ENCODE measurements at places on chromosomes 3 and 15.

GRCh38 chr15:71532994-71533393, 277.4 kb upstream of the NR2E3 start:
- no peak for DNase-seq

- DNase-seq: no peak
Observed at GRCh38 chr3:133776794-133777438, 28.7 kb upstream of the SRPRB start.

GRCh38 chr3:72176537-72177041, 391.6 kb upstream of the PROK2 start:
- no peak for DNase-seq

GRCh38 chr3:189038773-189039745, 132.7 kb upstream of the TPRG1 start:
- DNase-seq: no peak

DNA sequence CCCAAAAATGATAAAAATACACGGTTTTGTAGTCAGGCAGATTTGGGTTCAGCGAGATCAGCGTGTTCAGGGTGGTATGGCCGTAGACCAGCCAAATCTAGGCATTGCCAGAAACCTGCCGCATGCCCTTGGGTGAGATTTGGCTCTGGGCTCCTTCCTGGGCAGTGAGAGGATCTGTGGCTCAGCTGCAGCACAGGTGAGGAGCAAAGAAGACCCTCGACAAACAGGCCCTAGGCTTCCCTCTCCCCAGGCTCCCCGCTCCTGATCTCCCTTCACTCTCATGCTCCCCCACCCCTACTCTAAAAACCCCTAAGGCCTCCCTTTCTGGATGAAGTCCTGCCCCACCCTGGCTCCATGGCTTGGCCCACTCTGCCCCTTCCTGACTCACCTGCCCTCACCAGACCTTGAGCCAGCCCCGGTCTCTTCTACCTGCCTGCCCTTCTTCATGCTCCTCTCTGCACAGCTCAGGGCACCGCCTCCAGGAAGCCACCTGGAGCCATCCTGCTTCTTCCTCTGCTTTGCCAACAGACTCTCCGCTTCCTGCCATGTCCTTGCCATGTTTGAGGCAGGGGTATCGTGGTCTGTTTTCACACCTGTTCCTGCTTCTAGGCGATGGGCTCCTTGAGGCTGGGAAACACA, 88.1 kb downstream of the CORO2B start:
- DNase-seq: no peak

DNA sequence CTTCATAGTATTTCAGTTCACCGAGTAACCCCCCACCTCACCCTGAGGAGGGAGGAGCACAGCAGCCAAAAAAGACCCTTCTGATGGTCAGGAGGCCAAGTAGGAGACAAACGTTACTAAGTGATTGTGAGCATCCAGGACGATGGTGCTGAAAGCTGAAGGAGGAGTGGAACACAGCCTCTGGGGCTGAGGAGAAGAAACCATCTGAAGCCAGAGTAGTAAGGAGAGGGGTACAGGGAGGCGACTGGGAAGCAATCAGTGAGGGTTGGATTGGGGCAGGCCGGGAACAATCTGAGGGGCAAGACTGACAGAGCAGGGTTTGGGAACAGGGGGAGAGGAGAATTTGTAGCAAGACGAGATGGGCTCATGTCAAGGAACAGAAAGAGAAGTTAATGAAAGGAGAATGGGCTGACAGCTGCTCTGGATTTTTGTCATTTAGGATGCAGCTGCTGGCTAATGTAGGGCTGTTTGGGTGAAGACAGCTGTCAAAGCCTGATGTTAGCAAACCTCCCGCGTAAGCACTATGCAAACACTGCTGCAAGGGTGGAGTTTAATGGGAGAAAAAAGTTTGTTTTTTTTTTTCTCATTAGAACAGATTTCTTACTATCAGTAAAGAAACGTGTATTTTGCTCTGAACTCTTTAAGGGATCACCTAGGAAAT, 622.2 kb downstream of the EDEM1 start:
- no peak for DNase-seq

GRCh38 chr3:65202395-65202794, 514.6 kb upstream of the ADAMTS9 start:
- DNase-seq: no peak

GRCh38 chr3:31575448-31575847, 42.7 kb downstream of the STT3B start:
- DNase-seq: no peak

DNA sequence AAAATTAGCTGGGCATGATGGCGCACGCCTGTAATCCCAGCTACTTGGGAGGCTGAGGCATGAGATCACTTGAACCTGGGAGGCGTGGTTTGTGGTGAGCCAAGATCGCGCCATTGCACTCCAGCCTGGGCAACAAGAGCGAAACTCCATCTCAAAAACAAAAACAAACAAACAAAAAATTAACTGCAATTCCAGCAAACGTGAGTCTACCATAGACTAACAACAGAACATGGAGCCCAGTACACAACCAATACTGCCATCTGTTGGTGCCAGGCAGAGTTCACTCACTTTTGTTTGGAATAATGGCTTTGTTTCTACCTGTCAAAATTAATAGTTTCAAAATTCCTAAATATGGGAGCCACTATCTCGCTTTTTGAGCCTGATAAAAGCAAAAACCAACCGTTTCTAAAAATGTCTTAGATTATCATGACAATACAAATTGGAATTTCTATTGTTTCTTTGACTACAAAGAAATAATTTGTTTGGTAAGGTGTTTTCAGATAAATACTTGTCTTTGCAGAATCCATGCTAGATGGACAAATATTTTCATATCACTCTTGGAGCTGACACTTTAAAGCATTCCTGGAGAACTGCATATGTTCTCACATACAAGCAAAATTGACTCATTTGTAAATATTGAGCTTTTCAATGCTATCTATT, 45.0 kb downstream of the GPR176 start:
- DNase-seq: peak; percentile 18

DNA sequence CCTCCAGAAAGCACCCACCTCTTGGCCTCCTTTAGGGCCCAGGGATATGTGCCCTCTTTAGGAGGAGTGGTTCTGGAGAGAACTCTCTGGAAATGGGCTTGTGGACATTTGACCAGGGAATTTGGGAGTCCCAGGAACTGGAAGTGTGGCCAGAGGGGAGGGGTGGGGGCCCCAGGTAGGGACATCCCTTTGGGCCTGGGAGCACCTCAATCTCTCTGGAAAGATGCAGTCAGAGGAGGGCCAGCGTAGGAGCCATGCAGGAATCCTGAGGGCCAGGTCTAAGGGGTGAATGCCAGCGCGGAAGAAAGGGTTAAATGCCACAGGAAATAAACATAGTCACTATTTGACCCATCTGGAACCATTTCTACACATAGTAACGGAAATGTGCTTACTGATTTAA, 50.3 kb upstream of the ITGA11 start:
- no peak for DNase-seq

DNA sequence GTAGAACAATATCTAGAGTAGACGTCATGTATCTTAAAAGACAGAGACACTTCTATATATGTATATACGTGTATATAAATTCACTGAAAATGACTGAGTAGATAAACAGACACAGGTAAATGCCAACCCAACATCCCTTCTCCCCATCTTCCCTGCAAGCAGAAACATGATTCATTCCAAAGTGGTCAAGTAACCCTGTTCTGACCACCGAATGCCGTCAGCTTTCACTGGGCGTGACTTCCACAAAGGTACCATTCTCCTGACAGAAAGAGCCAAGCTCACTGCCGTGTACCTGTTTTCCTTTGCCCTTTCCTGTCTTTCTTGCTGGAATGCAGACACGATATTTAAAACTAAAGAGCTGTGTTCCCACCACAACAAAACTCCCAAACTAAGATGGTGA, 76.7 kb downstream of the TAFA4 start:
- DNase-seq: no peak

DNA sequence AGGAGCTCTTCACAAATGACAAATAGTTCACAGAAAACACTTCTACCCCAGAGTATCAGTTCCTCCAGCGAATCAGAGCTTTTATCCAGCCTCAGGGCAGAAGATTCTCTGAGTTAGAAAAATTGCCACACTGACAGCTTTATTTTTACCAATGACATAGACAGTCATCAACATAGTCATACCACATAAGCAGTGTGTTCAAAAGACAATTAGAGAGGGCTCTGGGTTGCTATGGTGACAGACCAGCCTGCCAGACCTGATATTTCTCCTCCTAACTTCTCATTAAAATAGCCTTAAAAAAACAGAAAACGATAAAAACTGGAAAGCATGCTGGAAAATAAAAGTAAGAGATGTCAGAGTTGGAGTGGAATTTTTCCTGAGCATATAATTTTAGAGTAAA, 45.9 kb upstream of the COL6A5 start:
- DNase-seq: no peak

DNA sequence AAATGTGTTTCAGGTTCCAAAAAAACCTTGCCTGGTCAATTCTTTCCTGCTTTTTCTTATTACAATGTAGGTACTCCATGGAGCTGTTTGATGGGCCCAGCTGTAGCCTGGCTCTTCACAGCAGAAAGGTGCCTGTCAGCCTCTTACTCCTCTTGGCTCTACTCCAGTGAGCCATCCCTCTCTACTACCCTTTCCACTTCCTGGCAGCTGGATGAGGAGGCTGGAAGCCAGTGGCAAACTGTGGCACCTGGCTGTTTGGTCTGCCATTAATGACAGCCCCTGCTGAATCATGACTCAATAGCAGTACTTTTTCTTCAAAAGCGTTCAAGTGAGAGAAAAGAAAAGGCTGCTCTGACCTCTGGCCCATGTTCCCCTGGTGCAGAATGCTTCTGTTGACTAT, 618.1 kb downstream of the PYDC2 start:
- DNase-seq: no peak

DNA sequence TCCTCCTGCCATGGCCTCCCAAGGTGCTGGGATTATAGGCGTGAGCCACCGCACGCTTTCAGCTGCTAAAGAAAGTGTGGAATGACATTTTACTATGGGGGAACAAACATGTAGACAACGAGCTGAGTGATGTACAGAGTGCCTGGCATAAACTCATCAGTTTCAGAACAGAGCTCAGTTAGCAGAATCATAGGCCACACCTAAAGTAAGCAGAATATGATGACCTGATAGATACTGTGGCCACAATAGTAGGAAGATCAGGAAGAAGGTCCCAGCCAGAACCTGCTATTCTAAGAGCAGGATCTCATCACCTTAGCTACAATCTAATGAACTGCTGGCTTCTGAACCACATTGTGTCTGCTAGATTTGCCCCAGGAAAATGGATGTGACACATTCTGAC, 158.3 kb downstream of the TPRG1 start:
- no peak for DNase-seq

- no peak for DNase-seq
Observed at GRCh38 chr3:105661461-105661860, 207.4 kb downstream of the CBLB start.

- DNase-seq: no peak
Observed at GRCh38 chr15:89761009-89761831, 10.2 kb upstream of the MESP1 start.

DNA sequence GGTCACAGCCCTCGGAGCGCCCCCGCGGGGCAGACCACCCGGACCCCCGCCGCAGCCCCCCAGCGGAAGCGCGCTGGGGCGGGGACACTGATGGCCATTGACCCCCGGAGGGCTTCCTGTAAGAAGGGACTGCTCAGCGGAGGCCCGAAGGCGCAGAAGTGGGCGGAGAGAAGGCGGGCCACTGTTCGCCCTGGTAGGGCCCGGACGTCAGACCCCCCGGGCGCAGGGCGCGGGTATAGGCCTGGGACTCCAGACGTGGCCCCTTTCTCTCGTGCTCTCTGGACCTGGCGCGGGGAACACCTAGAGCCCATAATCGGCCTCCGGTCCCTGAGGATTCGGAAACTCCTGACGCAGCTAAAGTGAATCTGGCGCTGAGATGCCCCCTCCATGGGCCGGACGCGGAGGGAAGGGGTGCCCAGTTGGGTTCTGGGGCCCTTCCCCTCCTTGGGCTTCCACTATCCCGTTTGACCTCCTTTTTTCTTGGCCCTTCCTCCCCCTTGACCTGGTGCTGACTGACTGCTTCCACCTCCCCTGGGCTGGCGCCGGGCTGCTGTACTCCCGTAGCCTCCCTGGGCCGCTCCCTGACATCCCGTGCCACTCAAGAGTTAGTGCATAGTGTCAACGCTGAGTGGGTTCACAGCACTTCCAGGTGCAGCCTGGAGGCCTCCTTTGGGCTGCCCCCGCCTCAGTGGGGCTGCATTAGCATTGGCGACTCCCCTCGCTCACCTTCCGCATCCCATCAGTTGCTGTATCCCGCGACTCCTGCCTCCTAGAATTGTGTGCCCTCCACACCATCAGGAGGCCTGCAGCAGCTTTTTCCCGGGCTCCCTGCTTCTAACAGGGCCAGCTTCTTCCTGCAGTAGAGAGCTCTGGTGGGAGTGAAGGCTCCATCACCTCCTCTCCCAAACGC, 694 bp downstream of the ABTB1 start:
- DNase-seq: peak; percentile 45

- no peak for DNase-seq
Observed at GRCh38 chr3:149658744-149659497, 1.1 kb upstream of the WWTR1 start.

DNA sequence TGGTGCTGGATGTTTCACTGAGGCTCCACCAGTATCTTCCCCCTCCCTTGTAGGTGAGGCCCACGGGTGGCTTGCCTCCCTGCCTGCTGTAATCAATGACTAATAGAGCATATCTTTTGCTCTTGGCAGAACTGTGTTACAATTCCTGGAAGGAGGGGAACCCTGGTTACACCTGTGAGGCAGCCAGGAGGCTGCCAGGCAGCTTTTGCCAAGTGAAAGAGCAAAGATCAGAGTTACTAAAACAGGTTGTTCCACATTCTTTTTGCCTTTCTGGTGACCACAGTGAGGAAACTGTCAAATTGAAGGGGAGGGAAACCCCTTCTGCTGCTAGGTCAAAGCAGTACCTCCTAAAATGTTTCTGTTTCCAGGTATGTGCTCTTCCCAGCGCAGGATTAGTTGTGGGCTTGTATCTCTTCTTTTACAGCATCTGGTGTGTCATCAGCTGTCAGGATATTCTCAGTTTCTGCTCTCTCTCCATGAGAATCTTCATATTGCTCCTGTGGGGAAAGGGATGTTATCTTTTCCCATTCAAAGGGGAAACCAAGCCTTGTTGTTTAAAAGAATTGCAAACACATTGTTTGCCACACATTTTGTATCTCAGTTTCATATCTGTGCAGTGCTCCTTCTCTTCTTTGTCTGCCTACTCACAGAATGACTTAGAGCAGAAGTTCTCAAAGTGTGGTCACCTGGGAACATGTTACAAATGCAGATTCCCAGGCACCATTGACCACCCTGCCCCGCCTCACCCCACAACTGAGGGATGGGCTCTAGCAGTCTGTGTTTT, 137.4 kb upstream of the UMPS start:
- peak; percentile 5 for DNase-seq

- DNase-seq: no peak
Observed at GRCh38 chr3:191235331-191236314, 36.6 kb downstream of the OSTN start.

DNA sequence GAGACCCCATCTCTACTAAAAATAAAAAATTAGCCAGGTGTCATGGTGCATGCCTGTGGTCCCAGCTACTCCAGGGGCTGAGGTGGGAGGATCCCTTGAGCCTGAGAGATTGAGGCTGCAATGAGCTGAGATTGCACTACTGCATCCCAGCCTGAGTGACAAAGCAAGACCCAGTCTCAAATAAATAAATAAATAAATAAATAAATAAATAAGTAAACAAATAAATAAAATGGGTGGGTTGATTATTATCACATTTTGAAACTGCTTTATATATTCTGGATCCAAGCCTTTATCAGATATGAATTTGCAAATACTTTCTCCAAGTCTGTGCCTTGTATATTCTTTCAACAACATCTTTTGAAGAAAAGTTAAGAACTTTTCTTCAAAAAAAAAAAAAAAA, 22.2 kb upstream of the PCSK6 start:
- DNase-seq: no peak

All from activated naive CD8-positive, alpha-beta T cell treated with anti-CD3 and anti-CD28 coated beads, Interleukin-2, amount 50 U/mL, for 24 hours (primary cell).